ENCODE measurements at places on chromosomes 13 and 19.

GRCh38 chr19:29265436-29265835 lies 52.5 kb upstream of the UQCRFS1 start:
- DNase-seq = no peak

- DNase-seq = no peak
Observed at GRCh38 chr19:19820774-19821320, 703 bp downstream of the ZNF506 start.

GRCh38 chr13:27965343-27965739 lies 3.8 kb downstream of the CDX2 start:
- DNase-seq = no peak

GRCh38 chr19:41792513-41793413 lies 3.6 kb upstream of the CEACAM3 start:
- DNase-seq = peak; percentile 25

GRCh38 chr13:49373716-49374115 lies 70.1 kb downstream of the CAB39L start:
- DNase-seq = no peak

- DNase-seq = no peak
Observed at GRCh38 chr19:722553-723101, 13.9 kb downstream of the PALM start.

DNA sequence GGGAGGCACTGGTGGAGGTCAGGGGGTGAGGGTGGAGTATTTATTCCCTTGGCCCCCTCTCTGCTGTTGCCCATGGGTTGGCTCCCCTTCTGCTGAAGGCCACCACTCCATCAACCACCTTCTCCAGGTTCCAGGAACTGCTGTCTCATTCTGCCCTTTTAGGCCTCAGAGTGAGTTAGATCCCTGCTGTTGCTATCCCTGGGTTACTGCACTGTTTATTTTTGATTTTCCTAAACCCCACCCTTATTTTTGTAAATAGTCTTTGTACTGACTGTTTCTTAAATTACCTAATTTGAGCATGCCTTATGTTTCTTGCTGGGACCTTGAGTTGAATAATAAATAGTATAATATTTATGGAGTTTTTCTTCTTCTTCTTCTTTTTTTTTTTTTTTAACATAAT lies 132.8 kb downstream of the RGCC start:
- DNase-seq = no peak

- peak; percentile 65 for DNase-seq
Observed at GRCh38 chr19:3108775-3109174, 14.6 kb downstream of the GNA11 start.

- no peak for DNase-seq
Observed at GRCh38 chr13:60210510-60211330, 47.0 kb upstream of the DIAPH3 start.

GRCh38 chr13:108897955-108898354 lies 268.5 kb downstream of the MYO16 start:
- DNase-seq = no peak

DNA sequence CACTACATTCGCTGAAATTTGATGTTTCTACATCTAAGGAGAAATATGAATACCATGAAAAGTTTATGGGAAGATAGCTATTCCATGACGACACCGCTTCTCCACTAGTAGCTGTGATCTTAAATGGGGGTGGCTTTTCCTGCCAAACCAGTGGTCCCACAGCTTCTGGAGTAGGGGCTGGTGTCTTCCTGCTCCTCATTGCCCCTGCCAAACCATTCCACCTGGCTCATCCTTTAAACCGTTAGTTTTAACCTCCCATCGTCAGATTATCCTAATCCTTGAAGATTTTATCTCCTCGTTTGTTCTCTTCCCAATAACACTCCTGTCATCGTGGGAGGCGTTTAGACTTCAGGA lies 568 bp upstream of the ZNF230 start:
- no peak for DNase-seq

GRCh38 chr13:27174766-27175455 lies 3.3 kb upstream of the USP12 start:
- no peak for DNase-seq

DNA sequence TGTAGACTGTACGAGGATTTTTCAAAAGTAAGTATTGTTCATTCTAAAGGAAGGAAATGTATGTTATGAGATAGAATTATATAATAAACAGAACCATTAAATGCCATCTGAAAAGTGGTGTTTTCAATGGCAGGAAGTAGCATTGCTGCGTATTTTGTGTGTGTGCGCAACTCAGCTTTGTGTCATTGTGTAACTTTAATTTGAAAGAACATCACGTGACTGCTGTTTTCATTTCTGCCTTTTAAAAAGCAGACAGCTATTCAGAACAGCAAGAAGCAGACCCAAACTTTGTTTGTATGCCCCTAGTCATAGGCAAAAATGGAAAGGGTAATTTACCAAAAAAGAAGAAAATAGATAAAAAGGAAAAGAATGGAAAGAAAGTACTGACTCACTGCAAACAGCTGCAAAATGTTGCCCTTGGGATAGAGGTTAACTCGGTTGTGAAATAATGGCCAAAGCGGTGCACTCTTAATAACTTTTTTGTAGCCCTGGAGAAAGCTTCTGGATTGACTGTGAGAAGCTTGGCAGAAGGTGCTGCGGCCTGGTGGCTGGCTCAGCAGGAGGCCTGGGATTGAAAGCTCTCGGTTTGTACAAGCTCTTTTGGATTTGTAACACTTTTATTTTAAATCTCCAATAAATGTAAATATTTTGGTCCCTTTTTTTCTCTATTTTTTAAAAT lies 97.3 kb downstream of the GGACT start:
- DNase-seq = no peak

- no peak for DNase-seq
Observed at GRCh38 chr19:21699197-21699596, 68.2 kb downstream of the ZNF100 start.

GRCh38 chr13:36966404-36966803 lies 32.7 kb downstream of the ALG5 start:
- DNase-seq = no peak

GRCh38 chr13:49604570-49604969 lies 19.2 kb upstream of the RCBTB1 start:
- DNase-seq = no peak

- DNase-seq = no peak
Observed at GRCh38 chr13:68588623-68589022, 1358.5 kb upstream of the PCDH9 start.

- no peak for DNase-seq
Observed at GRCh38 chr13:44396701-44397580, 23.3 kb downstream of the SERP2 start.

GRCh38 chr13:101511766-101512165 lies 59.3 kb downstream of the ITGBL1 start:
- no peak for DNase-seq

GRCh38 chr13:29165216-29165615 lies 345.1 kb downstream of the MTUS2 start:
- DNase-seq = no peak

GRCh38 chr13:21752501-21752900 lies 81.6 kb downstream of the FGF9 start:
- no peak for DNase-seq

GRCh38 chr13:34733721-34734120 lies 208.3 kb upstream of the NBEA start:
- no peak for DNase-seq

GRCh38 chr19:46461537-46461936 lies 9.8 kb downstream of the PNMA8A start:
- no peak for DNase-seq

GRCh38 chr13:48356750-48357149 lies 53.2 kb downstream of the RB1 start:
- DNase-seq = no peak

- no peak for DNase-seq
Observed at GRCh38 chr13:44237276-44237767, 136.3 kb upstream of the SERP2 start.
